ENCODE measurements at places on chromosomes 16 and 17.

- DNase-seq = no peak
Observed at GRCh38 chr17:46878055-46878454, 26.7 kb downstream of the WNT9B start.

DNA sequence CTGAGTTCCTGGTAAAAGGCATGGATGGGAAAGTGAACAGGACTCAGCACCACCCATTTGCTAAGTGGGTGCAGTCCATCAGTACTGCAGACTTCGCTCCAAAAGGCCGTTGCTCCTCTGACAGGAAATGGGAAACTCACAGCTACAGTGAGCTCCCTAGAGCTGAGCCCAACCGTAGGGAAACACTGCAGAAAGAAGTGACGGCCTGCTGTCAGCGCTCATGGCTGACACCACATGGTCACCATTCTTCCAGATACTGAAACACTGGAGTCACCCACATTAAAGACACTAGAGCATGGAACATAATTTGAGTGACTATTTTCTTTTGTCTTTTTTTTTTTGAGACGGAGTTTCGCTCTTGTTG lies 31.9 kb downstream of the UBE2O start:
- DNase-seq = no peak

- no peak for DNase-seq
Observed at GRCh38 chr16:67608364-67608763, 36.6 kb upstream of the CARMIL2 start.

- no peak for DNase-seq
Observed at GRCh38 chr17:4998027-4998731, 429 bp downstream of the KIF1C start.

DNA sequence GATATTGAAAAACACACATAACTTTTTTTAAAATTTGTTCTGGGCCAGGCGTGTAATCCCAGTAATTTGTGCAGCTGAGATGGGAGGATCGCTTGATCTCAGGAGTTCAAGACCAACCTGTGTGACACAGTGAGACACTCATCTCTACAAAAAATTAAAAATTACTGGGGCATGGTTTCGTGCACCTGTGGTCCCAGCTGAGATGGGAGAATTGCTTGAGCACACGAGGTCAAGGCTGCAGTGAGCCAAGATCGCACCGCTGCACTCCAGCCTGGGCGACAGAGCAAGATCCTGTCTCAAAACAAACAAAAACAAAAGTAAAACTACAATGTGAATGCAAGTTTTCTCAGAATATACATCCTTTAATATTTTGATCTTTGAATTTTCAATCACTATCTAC lies 15.1 kb downstream of the C16orf54 start:
- no peak for DNase-seq

DNA sequence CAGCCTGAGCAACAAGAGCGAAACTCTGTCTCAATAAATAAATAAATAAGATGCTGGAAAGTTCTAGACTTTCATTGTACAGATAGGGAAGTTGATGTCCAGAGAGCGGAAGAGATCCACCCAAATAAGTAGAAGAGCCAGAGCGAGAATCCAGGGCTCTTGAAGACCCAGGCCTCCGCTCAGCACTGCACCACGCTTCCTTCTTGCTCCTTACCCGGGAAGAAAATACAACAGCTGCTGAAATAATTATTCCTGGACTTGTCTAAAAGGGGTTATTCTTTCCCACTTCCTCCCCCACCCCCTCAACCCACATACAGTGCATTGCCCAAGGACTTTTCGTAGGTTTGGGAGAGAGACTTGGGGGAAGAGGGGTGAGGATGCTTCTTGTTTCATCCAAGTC lies 26.7 kb downstream of the CDK5RAP3 start:
- DNase-seq = no peak

All from prostate gland (tissue), 2 donors.